AG20443 (cell line): ENCODE measurements at places on chromosomes 3 and 15.
A peak's percentile ranks its signal among the peaks of the same experiment; 100 is the strongest.

DNA sequence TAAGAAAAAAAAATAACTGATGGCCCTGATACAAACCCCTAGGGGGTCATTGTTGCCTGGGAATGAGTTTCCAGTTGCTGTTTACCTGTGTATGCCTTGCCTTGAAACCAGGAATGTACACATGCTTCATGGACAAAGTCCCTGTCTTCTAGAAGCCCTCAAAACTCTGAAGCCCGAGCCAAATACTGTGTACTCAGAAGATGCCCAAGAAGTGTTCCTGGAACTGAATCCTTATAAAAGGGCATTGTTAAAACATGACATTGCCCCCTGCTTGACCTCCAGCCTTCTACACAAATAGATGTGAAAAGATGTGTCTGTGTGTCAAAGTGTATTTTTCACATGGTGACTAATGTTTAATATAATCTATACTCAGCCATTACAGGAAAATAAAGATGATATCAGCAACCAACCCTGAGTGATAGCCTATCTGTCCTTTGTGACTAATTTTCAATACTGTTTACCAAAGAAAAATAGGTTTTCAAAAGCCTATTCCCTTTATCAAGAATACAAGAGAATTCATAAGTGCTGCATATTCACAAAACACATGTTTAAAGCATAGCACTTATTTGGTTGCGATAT lies 325.9 kb downstream of the MECOM start:
- DNase-seq: no peak

DNA sequence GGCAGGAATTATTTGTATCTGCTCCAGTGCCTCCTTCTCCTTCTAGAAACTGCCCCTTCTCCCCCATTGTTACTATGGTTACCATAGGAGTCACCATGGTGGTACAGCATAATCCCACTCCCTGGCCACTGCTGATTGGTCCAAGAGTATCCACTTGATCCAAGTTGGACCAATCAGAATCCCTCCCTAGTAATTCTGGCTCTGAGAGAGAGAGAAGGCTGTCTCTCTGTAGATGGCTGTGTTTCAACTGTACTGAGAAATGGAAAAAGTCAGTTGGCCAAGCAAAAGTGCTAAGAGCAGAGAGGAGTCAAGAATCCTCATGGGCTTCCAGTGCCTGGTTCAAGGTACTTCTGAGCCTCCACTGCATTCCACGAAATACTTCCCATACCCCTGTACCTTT lies 120.6 kb upstream of the SPATA12 start:
- no peak for DNase-seq

DNA sequence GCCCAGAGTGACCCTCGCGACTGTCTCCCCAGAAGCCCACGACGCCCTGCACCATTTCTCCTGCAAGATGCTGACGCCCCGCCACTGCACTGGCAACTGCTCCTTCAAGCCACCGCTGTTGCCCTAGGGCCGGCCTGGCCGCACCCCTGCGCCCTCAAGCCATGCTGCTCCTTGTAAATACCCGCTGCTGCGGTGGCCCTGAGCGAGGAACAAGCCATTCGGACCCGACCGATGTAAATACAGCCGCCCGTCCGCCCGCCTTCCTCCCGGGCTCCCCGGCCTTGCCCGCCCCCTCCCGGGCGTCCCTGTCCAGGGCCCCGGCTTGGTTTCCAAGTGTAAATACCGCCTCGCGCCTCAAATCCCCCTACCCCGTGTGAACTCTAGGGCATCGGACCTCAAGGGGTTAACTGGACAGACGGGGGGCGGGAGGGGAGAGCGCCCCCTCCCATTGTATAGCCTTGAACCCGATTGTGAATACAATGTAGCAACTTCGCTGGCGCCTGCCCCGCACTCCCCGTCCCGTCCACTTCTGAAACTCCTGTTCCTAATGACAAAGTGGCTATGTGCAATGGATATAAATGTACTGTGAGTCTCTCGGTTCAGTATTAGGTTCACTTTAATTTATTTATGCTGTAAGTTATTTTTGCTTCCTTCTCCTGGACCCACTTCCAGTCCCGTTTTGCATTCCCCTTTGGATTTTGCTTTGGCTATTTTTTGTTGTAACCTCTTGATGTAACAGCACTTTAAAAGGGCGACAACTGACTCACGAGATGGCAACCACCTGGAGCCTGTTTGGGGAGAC lies 5.9 kb downstream of the RNU6-1 start:
- peak; percentile 67 for DNase-seq

DNA sequence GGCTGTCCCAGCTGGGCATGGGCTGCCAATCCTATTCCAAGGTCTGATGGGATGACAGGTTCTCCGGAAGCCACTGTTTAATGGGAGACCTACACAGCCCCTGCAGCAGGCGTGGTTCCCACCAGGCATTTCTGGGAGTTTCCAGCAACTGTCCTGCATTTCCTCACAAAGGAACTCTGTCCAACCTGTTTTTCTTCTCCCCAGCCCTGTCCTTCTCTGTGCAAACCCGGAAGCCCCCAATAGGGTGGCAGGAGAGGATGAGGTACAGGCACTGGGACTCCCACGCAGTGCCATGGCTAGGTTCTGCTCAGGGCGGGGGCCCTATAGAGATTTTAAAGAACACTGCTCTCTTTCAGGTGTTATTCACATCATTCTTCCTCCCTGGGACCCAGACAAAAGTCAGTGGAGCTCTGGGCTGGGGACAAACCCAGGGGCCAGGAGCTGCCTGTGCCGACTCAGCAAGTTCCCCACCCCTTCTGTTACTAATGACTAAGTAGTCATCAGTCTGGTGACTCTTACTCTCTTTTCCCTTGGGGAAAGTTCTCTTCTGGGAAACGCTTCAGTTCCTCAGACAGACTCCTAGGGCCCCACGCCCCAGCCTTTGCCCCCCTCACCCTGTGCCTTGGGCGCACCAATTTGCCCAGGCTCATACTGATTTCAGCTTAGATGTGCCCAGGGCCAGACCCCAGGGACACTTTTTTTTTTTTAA lies 97.7 kb downstream of the CD47 start:
- DNase-seq: peak; percentile 71

- no peak for DNase-seq
Measured at GRCh38 chr15:78067328-78068228, 9.9 kb downstream of the TBC1D2B start.

DNA sequence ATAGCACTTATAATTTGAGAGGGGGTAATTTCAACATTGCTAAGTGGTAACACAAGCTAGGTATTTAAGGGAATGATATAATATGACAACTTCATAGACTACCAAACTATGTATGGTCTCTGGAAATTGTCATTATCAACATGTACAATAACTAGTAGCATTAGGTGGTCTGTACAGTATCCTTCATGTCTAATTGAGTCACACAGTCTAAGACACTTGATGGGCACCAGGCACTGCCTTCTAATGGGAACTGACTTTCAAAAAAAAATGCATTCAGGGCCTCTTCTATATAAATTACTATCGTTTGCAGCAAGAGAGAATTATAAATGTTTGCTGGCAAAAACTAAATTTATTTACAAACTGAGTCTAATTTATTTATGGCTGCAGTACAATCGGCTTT lies 271.8 kb downstream of the MECOM start:
- DNase-seq: no peak

- DNase-seq: no peak
Measured at GRCh38 chr15:78050826-78051225, 26.7 kb downstream of the TBC1D2B start.

GRCh38 chr3:101414121-101414520 lies 93.7 kb upstream of the IMPG2 start:
- no peak for DNase-seq

DNA sequence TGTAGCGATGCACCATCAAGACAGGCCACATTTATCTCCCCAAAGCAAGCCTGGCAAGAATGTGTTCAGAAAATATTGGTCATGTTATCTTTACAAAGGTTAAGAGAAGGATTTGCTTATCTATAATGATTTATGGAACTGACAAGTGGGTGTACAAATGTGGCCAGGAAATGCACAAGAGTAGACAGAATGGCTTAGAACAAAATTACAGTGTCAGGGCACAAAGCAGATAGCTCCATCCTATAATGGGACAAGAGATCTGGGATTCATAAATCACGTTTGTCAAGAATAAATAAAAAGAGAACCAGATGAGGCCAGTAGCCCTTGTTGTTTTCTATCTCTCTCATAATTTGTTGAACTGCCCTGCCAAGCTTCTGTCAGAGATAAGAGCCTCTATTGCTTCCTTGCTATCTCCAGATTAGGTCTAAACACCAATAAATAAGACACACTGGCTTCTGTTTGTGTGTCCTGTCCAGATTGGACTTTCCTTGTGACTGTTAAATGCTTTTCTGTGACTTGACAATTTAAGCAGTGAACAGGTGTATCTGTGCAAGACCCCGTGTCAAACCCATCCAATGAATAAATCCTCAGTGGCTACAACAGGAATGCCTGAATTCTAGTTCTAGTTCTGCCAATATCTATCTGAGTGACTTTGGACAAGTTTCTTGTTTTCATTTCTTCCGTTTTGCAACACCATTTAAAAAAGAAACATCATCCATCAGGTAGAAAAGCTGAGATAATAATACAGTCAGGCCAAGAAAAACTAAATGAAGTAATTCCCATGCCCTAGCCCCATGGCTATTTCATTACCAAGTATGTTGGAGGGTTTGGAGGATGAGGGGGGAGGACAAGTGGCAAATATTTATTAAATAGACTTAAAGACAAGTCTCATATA lies 157.2 kb downstream of the DCLK3 start:
- no peak for DNase-seq

DNA sequence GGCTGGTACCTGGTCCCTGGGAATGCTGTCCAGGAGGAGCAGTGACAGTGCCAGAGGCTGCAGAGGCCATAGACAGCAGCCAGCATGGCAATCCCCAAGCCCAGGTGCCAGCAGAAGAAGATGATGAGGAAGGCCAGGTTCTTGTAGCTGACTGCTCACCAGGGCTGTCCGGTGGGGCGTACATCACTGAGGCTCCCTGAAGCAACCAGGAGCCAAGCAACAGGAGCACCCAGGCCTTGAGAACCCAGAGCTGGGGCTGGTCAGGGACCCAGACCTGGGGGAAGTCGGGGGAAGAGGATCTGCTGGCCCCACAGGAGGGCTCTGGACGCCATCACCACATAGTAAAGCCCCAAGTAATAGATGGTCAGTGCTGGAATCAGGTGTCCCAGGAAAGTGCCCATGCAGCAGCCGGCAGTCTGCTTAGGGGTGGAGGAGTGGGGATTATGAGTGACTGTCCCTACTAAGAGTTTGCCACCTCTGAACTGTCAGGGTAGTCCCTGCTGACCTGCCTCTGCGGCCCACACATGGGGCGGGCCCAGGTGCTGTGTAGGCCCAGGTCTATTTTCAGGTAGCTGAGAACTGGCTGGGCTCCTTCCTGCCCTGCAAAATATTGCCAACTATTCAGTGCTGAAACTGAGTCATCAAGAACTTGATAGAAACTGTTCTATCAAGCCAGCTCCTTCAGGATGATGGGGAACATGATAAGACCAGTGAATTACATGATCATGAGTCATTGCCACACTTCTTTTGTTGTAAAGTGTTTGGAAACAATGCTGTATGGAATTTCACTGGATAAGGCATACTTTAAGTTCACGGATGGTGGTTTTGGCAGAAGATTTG lies 68.7 kb downstream of the CHRD start:
- peak; percentile 32 for DNase-seq

- no peak for DNase-seq
Measured at GRCh38 chr3:48467473-48468267, 21.1 kb downstream of the ATRIP start.

DNA sequence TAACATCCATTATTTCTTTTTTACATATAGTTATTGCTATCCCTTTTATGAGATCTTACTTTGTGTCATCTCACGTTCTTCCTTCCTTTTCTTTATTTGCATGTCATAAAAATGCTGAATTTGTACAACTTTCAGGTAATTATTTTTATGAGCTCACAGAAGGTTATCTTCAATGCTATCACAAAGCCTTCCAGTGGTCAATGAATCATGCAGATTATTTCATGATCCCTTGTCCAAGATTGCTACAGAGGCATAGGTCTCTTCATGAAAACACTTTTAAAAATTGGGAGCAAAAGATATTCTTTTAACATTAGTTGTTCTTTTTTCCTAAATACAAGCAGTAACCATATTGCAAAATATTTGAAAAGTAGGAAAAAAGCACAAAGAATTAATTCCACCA lies 880.1 kb upstream of the NR2F2 start:
- no peak for DNase-seq

- DNase-seq: no peak
Measured at GRCh38 chr3:195461594-195462307, 18.9 kb upstream of the ACAP2 start.

DNA sequence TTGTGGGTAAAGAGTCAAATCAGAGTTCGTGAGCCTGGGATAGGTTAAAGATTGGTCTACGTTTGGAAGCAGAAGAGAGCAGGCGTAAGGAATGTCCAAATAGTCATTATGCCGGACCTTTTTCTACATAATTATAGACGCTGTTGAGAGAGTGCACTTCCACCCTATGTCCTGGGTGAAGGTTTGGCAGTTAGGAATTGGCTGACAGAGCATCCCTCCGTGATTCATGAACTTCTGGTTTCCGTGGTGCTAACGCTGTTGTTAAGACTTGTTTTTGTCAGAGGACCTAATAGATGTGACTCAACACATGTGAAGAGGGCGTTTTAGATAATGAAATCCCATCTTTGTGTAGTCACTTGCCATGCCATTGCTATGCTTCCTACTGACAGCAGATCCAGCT lies 1.1 kb downstream of the EAF1 start:
- DNase-seq: peak; percentile 58

DNA sequence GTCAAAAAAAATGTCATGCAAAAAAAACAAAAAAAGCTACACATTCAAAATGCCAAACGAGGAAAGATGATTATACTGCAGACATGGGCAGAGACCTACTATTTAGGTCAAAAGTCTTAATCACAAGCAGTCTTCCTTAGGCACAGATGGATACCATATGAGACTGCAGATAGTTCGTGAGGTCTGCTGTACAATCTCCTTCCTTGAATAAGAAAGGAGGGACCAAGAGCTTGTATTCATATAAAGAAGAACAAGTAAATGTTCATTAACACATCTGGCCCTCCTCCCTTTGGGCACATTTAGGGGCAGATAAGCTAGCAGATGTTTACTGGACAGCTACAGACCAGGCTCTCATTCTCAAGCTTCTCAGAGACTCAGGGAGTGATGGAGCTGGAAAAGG lies 45.3 kb downstream of the ANXA2 start:
- no peak for DNase-seq

DNA sequence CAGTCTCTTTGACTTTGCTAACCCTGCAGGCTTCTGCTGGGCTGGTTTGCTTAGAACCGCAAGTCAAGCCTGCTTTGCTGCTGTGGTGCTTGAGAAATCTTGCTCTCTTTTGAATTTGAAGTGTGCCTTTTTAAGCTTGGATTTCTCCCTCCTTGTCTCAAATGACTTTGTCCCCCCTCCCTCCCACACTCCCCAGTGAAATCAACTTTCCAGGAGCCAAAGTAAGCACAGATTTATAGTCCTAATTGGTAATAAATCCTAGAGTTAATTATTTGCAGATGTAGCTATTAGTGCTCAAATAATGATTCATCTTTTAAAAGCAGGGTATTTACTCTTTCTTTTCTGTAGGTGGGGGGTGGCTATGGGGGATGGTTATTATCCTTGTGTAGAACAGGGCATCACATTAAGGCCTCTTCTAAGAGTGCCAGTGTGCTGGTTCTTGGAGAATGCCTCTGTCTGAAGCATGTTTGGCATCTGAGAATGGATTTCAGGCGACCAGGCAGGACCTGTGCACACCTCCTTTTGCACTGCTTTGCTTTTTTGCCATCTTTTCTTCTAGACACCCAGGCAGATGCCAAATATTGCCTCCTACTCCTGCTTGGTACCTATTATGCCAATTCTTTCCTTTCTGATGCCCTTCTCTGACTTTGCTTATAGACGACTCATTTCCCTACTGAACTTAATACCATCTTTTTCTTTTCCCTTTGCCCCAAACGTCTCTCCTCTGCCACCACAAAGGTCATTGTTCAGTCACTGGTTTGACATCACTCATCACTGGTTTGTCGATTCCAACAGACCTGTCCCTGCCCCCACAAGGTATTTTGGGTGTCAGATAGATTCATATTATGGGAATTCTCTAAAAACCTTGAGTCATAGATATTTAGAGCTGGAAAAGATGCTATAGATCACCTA lies 50.7 kb downstream of the CLDN11 start:
- peak; percentile 63 for DNase-seq
